ENCODE measurements at places on chromosomes 12 and 14. TPM values are rescaled to one million over a fixed set of nuclear protein-coding genes. Genes with fewer than 3 reads are reported as not detected.

Gene AQP2
- not detected for total RNA-seq

Gene PARP2
- total RNA-seq = 5.3 TPM

Gene SLC39A9
- total RNA-seq = 20.6 TPM

Gene TXNDC16
- 2.8 TPM for total RNA-seq

Gene RNASE1
- total RNA-seq = 157 TPM

Gene HOXC5
- total RNA-seq = 1.4 TPM

Gene CCDC197
- 0.56 TPM for total RNA-seq

Gene AICDA
- not detected for total RNA-seq

Gene RTN1
- total RNA-seq = 1.9 TPM

Gene ACOT6
- total RNA-seq = not detected

Gene PZP
- not detected for total RNA-seq

Gene RIMBP2
- total RNA-seq = not detected

GRCh38 chr12:130576371-130576816 is 139.7 kb downstream of the RIMBP2 start:
- no peak for DNase-seq

- DNase-seq = no peak
Observed at GRCh38 chr14:92937051-92937937, 14.3 kb downstream of the CHGA start.

DNA sequence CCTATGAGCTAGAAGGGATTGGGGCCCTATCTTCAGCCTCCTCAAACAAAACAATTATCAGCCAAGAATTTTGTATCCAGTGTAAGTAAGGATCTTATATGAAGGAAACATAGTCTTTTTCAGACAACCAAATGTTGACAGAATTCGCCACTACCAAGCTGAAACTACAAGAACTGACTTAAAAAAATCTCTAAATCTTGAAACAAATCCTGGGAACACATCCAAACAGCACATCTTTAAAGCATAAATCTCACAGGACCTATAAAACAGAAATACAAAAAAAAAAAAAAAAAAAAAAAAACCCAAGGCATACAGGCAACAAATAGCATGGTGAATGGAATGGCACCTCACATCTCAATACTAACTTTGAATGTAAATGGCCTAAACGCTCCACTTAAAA is 41.3 kb upstream of the LMNTD1 start:
- DNase-seq = no peak

GRCh38 chr14:22769369-22769768 is 2.9 kb downstream of the OXA1L start:
- no peak for DNase-seq

- DNase-seq = no peak
Observed at GRCh38 chr14:44898551-44898950, 63.2 kb downstream of the KLHL28 start.

DNA sequence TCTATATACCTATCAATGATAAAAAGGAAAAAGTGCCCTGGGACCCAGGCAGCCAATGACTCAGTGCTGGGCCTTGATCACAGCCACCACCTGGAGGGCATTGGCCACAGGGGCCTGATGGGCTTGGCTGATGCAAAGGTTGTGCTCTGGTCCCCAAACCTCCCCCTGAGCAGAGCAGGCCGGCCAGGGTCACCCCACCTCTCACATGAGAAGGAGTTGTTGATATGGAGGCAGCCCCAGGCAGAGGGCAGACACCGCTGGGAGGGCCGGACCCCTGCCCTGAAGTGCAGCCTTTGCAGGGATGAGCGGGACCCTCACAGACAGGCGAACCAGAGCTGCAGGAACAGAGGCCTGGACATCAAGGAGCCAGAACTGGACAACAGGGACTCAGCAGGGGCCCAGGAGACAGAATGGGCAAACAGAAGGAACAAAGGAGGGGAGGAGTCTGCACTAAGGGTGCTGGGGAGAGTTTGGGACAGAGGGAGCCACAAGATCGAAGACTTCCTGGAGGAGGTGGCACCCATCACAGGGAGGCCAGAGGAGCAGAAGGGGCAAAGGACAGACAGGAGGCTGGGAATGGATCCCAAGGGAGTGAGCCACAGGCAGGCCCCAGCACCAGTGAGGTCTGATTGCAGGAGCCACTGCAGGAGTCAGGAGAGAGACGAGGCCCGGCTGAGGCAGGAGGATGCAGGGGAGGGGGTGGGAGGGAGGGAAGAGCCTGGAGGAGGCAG is 105.0 kb downstream of the TNFAIP2 start:
- DNase-seq = no peak

GRCh38 chr12:56486694-56487093 is 1.3 kb downstream of the GLS2 start:
- no peak for DNase-seq

DNA sequence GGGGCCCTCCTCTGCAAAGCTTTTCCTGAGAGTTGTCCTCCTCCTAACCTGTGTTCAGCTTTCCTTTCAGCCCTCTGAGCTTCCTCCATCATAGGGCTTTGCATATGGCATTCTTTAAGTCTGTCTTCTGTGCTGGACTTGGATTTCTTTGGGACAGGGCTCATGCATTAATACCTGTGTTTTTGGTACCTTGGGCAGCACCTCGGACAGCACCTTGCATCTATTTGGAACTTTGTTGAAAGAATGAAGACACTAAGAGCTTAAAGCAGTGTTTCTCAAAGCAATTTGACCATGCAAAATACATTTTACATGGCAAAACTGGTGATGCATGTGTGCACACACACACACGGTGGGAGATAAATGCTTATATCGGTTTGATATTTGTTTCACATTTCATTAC is 115.0 kb upstream of the SRRM4 start:
- DNase-seq = no peak

GRCh38 chr14:63186453-63186852 is 17.8 kb upstream of the RHOJ start:
- no peak for DNase-seq

- DNase-seq = no peak
Observed at GRCh38 chr14:69363964-69364363, 34.1 kb downstream of the ERH start.

DNA sequence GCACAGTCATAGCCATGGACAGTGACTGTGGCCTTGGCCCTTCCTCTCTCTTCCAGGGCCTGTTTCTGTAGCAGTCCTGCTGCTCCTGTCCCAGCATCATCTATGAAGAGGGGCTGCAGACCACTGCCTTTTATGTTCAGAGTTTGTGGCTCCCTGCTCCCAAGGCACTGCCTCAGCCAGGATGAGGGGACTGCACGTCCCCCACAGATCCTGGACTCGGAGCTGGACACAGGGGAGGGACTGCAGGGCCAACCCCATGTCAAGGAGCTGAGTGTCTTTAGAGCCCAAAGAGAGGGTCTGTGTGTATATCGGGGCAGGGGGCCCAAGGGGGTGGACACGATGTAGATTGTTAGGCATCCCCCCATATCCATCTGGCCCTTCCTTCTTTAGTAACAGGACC is 60.6 kb upstream of the DIO3 start:
- DNase-seq = no peak

DNA sequence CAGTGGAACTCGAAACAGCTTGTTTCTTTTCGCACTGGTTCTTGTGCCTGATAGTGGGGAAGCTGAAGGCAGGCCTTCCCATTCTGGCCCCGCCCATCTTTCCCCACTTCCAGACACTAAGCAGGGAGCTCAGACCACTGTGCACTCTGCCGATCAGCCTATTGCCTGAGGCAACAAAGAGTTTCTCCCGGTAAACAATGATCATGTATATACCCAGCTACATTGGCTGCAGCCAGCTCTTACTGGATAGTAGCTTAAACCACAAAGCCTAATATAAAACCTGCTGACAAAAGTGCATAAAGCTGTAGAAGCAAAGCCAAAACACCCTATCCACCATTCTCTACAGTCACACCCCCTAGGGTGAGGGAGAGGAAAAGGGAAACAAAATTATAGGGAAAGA is 24.7 kb upstream of the GLIPR1 start:
- no peak for DNase-seq

DNA sequence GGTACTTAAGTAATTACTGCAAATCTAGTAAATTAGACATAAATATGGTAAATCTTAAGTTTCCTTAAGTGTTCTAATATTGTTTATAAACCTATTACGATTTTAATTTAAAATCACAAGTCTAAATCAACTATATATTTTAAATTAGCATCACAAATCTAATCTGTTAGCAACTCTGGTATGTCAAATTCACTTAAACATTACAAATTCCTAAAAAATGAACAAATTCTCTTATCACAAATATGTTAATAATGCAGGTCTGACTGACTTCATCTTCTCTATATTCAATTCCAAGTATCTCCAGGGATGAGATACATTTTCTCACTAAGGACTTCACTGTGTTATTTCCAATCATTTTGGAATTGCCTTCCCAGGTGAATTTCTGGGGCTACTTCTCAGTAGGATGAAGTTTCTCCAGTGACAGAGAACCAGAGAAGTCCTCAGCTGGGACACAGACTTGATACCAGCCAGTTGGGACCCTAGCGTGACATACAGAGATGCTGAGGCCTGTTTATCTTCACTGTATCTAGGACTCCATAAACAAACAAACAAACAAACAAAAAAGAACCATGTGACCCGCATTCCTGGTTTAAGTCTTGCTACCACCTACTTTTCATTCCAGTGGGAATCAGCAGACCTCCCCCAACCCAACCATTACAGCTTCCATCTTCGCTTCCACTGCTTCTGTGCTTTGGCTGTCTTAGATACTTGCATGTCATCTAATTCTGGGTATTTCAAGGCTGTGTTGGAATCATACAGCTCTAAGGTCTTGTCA is 21.8 kb downstream of the CFAP251 start:
- DNase-seq = no peak

DNA sequence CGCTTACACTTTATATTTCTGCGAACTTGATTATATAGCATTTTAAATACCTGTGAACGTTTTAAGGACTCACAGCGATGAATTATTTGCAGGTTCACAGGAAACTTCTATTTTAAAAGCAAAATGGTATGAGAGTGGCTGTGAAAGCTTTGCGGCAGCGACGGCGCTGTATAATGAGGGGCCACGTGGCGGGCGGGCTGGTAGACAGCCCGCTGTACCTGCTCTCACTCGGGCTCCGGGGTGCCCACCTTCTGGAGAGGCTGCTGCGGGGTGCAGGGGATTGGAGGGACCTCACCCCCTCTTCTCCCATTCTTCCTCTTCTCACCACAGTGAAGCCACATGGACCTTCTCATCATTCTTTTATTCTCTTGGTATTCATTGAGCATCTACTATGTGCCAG is 164.2 kb upstream of the MYL2 start:
- DNase-seq = no peak

GRCh38 chr14:91300957-91301356 is 56.5 kb upstream of the GPR68 start:
- DNase-seq = no peak

GRCh38 chr12:62537551-62537950 is 70.9 kb downstream of the MON2 start:
- no peak for DNase-seq

DNA sequence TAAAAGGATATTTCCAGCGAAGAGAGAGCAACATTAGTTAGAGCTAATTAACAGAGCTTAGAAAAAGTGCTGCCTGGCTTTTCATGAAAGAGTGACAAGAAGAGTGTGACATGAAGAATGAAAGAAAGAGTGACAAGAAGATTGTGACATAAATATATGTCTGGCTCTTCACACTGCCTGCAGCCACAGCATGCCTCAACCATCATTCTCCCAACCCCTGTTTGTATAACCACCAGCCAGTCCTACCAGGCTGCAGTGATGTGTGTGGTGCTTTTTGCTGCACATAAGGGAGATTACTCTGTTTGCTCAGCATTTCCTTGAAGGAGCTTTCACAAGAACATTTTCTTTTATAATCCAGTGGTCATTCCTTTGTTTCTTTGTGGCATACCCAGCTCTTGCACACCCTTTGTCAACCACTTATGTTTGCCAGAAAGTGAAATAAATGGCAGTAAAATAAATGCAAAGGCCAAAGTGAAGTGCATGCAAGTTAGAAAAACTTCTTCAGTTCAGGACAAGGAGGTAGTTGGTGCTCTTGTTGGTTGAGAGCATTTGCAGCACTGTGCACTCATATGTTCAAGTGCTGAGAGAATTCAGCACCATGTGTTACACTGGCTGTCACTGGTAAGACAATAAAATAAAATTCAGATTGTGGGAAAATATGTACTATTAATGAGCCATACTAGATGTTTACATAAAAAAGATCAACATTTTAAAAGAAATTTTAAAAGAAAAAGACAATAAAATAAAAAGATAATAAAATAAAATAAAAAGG is 50.6 kb downstream of the KIF21A start:
- DNase-seq = no peak
